ENCODE measurements at places on chromosomes 5 and 9.

GRCh38 chr5:137214446-137215189 lies 284.5 kb downstream of the SPOCK1 start:
- no peak for DNase-seq

DNA sequence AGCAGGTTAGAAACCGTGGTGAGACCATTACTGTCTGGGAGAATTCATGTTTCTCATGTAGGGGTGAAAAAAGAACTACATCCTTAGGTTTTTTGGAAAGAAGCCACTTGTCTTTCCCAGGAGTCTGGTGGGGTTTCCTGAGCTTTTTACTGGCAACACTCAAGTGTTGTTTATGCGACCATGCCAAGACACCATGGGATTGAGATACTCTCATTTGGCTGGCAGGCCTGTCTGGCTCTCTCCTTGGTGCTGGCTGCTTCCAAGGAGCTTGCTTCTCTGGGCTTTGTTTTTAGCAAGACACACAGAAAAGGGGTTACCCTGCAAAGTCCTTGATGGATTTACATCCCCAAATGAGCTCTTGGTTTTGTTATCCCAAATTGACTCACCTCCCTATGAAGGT lies 80.9 kb upstream of the ISL1 start:
- no peak for DNase-seq

DNA sequence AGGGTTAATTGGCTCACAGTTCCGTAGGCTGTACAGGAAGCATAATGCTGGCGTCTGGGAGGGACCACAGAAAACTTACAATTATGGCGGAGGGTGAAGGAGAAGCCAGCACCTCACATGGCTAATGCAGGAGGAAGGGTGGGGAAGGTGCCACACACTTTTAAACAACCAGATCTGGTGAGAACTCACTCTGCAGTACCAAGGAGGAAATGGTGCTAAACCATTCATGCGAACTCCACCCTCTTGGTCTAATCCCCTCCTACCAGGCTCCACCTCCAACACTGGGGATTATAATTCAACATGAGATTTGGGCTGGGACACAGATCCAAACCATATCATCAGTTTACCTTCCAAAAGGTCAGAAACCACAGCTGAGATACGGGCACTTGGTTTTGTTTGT lies 122.9 kb downstream of the PDZD2 start:
- no peak for DNase-seq

GRCh38 chr9:129610473-129611306 lies 10.2 kb downstream of the C9orf50 start:
- peak; percentile 71 for DNase-seq

GRCh38 chr9:14482856-14483255 lies 168.9 kb upstream of the NFIB start:
- no peak for DNase-seq

DNA sequence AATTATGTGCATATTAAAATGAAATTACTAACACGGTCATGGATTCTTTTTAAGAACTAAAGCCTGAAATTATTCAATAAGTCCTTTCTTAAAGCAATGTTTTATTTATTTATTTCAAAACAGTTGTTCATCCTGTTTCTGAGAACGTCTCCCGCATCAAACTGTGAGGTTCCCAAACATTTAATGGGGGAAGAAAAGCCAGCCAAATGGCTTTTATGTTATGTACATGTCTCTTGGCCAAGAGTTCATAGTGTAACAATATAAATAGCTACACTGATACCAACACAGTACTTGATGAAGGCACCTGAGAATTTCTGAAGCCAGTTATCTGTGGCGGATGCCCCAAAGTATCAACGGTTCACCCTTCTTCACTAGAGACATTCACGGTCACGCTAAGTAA lies 15.7 kb downstream of the TTF1 start:
- DNase-seq = no peak

- DNase-seq = no peak
These were observed 27.0 kb downstream of the MSX2 start for GRCh38 chr5:174751154-174752000.

DNA sequence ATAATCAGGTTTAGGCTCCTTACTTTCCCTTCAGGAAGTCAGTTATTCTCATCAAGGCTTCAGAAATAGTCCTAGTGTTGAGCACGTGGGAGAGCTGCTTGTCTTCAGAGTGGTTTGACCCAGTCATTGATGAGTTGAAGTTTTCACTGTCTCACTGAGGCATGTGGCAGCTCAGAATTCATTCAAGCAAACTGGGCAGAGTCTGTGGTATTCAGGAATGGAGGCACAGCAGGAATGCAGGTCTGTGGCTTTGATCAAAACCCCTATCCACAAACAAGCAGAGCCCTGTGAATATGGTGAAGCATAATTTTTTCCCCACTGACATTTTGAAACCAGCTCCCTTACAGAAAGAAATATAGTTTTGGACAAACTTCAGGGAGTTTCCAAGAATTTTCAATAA lies 207.3 kb downstream of the CD180 start:
- DNase-seq = no peak

GRCh38 chr9:80691229-80691628 lies 998.1 kb downstream of the TLE1 start:
- no peak for DNase-seq

- peak; percentile 66 for DNase-seq
These were observed 29.9 kb upstream of the OBP2B start for GRCh38 chr9:133238851-133239532.

- no peak for DNase-seq
These were observed 26.4 kb upstream of the UGT3A1 start for GRCh38 chr5:36017622-36018021.

- DNase-seq = no peak
These were observed 281.4 kb downstream of the CWC27 start for GRCh38 chr5:65050140-65050539.

- no peak for DNase-seq
These were observed 70.8 kb downstream of the MFAP3 start for GRCh38 chr5:154109416-154110106.

DNA sequence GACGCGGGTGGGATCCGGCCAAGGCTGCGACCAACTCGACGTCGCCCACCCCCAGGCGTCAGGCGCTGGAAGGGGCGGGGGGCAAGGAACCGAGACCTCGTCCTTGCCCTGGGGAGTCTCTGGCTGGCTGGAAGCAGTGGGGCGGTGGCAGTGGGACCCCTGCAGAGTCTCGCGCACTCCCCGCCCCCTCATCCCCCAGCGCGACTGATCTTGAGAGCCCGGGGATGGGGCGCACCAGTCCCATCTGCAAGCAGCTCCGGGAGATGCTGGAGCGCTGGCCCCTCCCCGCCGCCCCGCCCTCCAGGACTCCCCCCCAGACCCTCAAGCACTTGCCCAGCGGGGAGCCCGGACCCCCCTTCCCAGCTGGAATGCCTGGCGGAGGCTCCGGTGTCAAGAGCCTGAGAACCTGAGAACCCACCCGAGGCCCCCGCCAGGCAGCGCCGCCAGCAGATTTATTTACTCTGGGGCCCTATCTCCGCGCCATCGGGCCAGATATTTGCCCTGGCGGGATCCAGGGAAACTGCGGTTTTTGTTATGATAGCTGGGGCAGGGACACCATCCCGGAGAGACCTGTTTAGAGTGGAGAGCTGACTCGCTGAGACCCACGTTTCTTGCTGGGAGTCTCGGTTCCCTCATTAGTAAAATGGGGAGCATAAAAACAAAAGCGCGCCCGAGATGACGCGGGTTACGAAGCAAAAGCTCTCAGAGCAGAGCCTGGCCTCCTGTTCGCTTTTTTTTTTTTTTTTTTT lies 1.2 kb downstream of the PRRT1B start:
- no peak for DNase-seq

DNA sequence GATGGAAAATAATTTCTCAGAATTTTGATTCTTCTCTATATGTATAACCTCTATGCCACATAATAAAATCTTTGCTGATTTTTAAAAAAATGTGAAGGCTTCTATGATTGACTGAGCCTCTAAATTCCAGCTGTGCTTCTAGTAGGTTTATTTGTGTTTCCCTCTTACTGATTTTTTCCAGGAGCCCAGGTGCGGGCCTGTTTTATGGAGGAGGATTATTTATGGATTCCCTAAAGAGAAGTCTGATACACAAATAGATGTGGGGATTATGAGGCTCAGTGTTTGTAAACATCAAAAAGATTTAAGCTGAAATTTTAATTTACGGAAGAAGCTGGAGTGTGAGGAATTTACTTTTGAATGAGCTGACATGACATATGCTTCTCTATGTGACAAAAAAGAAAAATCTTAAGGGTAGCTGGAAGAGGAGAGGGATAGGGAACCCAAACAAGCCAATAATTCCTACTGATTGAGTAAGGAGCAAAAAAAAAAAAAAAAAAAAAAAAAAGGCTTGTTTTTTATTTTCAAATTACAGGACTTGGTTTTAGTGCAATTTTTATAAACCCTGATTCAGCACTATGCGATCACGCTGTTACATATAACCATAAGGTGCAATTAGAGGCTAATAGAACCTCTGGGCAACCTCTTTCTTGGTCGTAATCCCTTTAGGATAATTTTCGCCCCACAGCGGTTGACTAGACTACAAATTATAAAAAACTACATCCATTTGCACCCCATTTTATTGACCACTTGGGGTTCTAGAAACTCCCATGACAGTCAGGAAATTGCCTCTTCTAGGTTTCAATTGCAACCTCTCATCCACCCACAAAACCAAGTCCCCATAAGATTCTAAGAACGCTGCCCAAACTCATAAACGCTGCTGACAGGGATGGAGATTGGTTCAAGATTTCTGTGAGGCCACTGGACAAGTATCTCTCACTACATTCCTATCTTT lies 44.4 kb upstream of the RAI14 start:
- no peak for DNase-seq

GRCh38 chr5:42462083-42462482 lies 38.8 kb downstream of the GHR start:
- DNase-seq = no peak

DNA sequence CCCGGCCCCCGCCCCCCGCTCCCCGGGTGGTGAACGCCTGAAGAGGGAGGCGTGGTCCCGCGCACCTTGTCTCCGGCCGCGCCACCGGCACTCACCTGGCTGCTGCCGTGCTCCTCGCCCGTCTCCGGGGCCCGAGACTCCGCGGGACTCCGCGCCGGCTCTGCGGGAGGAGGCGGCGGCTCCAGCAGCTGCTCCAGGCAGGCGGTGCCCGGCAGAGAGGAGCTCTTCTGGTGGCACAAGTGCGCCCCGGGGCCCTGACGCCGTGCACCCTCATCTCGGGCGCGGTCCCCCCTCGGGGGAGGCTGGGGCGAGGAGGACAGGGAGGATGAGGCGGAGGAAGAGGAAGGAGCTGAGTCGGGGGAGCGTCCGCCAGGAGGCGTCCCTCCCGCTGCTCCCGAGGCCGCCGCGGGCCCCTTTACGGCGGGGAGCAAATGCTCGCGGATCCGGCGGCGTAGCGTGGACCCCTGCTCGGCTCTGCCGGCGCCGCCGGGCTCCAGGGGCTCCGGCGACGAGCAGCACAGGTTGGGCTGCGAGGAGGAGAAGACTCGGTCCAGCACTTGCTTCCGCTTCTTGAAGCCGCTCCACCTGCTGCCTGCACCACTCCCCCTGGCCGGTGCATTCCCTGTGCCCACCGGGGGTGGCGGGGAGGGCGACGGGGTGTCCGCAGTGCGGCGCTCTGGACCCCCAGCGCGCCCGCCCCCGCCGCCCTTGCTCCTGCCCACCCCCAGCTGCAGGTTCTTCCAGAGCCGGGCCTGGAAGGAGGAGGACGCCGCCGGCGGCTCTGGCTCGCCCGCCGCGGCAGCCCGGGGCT lies 928 bp downstream of the MCTP1 start:
- no peak for DNase-seq

DNA sequence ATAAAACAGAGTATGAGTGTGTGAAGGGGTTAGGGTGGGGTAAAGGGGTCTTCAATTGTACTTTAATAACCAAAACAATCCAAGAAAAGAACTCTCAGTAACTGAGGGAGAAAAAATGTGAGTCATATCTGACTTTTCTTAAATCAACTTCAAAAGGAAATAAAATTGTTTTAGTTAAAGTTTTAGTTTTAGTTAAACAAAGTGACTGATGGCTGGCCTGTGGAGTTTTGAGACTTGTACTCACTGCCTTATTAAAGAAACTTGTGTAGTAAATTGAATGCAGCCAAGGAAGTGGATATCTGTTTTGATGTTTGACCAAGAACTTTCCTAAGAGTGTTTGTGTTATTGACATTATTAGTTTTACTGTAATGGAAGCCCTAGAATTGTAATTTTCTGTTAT lies 2032.6 kb downstream of the MAT2B start:
- no peak for DNase-seq

GRCh38 chr5:69137807-69138206 lies 29.1 kb upstream of the CCNB1 start:
- DNase-seq = no peak

DNA sequence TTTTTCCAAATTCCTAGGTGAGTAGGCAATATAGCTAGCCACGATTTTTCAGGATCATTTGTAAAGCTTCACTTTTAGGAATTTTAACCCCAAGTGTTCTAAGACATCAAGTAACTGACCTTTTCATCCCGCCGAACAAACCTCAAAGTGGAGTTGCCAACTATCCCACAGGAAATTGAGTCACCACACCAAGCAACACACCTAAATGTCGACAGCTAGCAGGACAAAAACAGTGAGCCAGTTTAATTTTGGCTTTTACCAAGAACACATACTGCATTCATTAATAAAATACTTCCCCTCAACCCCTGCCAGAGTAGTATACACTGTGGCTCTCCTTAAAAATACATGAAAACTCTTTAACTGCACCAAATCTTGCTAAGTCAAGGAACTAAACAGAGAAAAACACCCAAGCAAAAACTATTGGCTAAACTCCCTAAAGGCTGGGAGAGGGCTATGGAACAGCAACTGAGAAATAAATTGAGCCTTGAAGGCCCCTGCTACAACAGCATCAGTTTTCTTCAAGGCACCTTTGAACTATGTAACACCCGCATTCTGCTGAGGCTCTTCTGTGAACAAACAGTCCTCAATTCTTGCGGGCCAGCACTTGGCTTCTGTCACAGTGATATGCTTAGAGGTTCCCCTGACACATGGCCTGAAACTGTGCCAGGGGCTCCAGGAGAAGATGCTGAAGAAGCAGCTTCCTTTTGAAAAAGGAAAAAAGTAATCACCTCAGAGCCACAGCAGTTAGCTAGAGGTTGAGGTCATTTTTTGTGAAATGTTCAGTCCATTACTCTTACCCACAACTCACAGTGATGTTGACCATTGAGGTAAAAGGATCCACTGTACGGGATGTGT lies 459.6 kb downstream of the RAB3C start:
- DNase-seq = no peak

GRCh38 chr9:93057042-93057702 lies 1.3 kb upstream of the SUSD3 start:
- no peak for DNase-seq

GRCh38 chr5:83715236-83716065 lies 5.2 kb downstream of the HAPLN1 start:
- DNase-seq = no peak

GRCh38 chr9:130395810-130396435 lies 48.8 kb upstream of the ASS1 start:
- no peak for DNase-seq

DNA sequence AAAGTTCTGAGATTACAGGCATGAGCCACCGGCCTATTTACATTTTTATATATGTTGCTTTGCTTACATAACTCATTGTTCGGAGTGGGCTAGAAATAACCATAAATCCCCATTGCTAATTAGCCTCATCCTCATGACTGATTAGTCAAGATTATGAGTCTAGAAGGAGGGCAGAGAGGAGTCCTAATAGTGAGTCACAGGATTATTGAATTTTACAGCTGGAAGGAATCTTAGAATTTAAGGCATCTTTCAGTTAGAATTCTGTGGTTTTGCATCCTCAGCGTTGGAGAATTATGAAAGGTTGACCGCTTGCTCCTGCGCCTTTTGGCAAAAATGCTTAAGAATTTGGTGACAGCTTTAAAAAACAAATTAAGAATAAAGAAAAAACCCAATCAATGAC lies 2.6 kb upstream of the PBX3 start:
- no peak for DNase-seq

GRCh38 chr5:139148306-139148705 lies 49.9 kb downstream of the SIL1 start:
- DNase-seq = no peak

GRCh38 chr9:2418619-2419018 lies 203.0 kb upstream of the VLDLR start:
- DNase-seq = no peak

All from activated CD4-positive, alpha-beta T cell treated with anti-CD3 and anti-CD28 coated beads, Interleukin-2, amount 50 U/mL, for 1 hour (primary cell).